Stimulated activated CD4-positive, alpha-beta T cell treated with anti-CD3 and anti-CD28 coated beads, TNF-alpha, amount 100 ng/mL, for 1 hour (primary cell): ENCODE measurements at places on chromosomes 1 and 21.

GRCh38 chr1:200179781-200180160 is 152.3 kb downstream of the NR5A2 start:
- DNase-seq, result no peak

DNA sequence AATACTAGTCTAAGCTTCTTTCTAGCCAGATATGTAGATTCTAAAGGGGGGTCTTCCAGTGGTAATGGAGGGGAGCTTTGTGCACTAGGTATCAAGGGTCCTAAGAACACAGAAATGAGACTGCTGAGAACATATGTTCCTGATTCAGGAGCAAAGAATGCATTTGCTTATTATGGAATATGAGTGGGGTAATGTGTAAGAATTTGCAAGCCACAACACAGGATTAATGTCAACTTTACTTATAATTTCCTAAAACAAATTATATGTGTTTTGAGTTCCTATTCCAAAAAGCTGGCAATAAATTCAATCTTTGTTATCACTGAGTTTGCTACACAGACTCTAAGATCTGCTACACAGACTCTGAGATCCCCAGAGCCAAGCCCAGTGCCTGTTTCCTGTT is 357.0 kb upstream of the PTBP2 start:
- DNase-seq, result no peak

DNA sequence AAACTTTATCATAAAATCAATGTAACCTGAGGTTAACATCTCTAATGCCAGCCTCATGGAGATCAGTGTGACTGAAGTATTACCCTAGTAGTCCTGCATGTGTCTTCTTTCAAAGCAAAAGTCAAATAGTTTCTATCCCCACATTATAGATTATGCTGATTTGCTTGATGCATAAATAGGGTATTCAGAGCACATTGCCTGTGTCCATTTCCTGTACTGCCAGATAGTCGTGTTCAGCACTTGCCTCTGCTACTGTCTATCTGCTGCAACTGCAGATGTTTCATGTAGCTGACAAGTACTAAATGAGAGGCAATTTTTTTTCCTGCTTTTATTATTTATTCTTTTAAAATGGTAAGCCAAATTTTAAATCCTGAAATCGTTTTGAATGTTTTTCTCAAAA is 348.7 kb downstream of the CHRM3 start:
- no peak for DNase-seq

DNA sequence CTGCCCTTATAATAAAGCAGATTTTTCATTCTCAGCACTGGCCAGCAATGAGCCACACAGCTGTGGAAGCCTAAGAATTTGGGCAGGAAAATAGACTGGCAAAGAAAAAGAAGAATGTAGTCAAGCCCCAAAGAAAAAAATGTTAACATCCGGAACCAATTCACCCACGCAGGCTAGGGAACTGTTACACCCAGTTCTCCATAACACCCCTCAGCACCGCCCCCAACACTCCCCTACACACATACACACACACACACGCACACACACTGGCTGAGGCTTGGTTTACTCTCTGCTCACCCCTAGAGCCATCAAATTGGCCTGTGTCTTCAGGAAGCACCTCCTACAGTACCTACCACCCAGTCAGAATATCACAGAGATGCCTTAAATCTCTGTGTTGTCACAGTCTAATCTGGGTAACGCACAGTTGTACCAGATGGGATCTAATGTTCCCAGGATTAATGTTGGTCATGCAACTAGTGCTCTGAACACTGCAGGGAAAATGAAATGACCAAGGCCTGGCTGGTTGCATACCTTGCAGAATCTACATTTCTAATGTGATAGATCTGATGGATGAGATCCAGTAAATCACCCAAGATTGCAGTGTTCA is 14.5 kb downstream of the TBX15 start:
- DNase-seq, result no peak

GRCh38 chr1:200226268-200226968 is 183.4 kb downstream of the ZNF281 start:
- no peak for DNase-seq

DNA sequence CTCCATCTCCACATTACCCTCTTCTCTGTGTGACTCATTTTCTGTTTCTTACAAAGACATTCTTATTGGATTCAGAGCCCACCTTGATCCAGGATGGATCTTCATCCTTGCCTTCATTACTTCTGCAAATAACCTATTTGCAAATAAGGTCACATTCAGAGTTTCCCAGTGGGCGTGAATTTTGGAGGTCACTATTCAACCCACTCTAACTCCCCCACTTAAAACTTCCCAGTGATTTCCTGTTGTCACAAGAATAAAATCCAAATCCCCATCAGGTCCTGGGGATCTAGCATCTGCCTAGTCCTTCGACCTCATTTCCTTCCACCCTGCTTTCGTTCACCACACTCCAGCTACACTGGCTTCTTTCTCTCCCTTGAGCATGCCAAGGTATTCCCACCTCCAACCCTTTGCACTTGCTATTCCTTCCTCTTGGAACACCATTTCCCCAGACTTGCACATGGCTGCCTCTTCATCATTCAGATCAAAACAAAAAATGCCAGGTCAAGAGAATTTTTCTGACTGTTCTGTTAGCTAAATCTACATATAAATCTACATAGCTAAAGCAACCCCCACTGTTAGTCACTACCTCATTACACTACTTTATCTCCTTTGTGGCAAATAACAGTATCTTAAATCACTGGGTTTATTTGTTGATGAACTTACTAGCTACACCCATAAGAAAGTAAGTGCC is 187.2 kb downstream of the TOMM20 start:
- no peak for DNase-seq

DNA sequence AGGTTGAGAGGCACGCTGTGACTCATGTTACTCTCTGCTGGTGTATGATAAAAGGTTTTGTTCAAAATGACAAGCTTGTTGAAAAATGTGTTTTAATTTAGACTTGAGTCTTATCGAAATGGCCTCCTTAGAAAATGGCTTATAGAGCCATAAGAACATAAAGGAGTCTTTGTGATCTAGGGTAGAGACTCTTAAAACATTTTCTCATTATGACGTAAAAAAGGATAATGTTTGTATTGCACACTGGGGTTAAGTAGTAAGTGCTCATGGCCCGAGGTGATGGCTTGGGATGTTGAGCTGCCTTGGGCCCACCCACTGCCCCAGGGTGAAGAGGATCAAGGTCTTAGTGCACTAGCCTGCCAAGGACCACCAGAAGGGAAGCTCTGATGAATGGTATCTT is 117.4 kb downstream of the DISC1 start:
- DNase-seq, result no peak

- no peak for DNase-seq
Measured at GRCh38 chr21:40752125-40752524, 94.8 kb downstream of the DSCAM start.

- no peak for DNase-seq
Measured at GRCh38 chr1:204992201-204992997, 50.6 kb upstream of the CNTN2 start.

DNA sequence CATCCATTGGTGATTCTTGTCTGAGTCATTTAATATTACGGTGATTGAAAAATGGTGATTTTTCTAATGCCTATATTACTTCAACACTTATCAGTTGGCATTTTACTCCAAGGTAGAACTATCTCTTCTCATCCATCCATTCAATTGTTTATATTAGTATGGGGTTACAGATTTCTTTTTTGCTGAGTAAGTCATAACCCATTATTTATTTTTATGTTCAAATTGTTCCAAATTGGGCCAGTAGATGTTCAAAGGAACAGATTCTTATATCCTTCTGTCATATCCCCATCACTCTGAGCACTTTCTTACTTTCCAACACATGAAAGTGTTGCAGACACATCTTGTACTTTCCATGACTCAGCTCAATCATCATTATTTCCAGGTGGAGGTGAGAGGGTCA is 466.8 kb upstream of the CAMK1G start:
- no peak for DNase-seq

GRCh38 chr1:54716299-54717047 is 812 bp downstream of the TTC4 start:
- DNase-seq, result no peak

DNA sequence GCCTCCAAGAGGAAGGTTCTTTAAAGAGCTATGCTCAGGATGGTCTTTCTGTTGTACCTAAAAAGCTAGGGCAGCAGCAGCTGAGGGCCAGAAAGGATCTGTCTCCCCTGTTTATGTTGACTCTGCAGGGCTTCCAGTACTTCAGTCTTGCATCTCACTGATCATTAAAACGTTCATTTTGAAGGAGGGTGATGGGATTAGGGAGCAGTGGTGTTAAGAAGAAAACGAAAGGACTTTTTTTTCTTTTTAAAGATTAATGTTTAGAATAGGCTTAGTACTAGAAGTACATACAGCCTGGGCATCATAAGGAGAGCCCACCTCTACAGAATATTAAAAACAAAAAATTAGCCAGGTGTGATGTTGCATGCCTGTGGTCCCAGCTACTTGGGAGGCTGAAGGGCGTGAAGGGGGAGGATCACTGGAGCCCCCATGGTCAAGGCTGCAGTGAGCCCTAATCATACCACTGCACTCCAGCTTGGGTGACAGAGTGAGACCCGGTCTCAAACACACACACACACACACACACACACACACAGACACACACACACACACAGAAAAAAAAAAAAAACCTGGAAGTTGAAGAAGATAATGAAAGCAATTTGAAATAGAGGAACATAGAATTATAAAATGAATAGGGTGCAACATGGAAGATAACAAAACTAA is 2.9 kb downstream of the CR1L start:
- DNase-seq, result no peak

- no peak for DNase-seq
Measured at GRCh38 chr1:212684076-212684475, 15.6 kb downstream of the BATF3 start.

DNA sequence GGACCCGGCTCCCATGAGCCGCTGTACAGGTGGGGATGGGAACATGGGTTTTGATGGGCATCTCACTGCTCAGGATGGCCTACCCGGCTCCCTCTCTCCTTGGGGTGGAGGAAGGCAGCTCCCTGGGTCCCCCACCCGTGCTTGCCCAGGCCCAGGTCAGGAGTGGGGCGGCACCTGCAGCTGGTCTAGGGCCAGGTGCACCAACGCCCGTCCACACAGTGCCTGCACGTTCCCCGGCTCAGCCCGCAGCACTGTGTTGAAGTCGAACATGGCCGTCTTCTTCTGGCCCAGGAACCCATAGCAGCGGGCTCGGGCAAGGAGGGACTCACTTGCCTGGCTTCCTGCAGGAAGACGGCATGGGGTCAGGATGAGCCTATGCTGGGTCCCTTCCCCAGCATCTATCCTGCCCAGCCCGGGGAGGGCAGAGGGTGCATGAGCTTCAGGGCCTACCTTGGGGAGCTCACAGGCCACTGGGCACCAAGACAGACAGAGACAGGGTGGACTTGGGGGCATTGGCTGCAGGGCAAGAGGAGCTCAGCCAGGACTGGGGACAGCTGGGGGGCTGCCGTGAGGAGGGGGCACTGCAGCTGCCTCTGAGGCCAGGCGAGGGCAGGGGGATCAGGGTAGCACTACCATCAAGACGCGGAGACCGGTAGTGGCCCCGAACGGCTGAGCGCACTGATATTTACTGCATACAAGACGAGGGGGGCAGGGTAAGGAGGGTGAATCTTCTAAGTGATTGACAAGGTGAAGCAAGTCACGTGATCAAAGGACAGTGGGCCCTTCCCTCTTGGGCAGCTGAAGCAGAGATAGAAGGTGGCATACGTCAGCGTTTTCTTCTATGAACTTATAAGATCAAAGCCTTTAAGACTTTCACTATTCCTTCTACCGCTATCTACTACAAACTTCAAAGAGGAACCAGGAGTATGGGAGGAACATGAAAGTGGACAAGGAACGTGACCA is 17.8 kb downstream of the TTC34 start:
- DNase-seq, result no peak

- DNase-seq, result no peak
Measured at GRCh38 chr1:20211511-20211931, 25.2 kb upstream of the PLA2G2C start.

DNA sequence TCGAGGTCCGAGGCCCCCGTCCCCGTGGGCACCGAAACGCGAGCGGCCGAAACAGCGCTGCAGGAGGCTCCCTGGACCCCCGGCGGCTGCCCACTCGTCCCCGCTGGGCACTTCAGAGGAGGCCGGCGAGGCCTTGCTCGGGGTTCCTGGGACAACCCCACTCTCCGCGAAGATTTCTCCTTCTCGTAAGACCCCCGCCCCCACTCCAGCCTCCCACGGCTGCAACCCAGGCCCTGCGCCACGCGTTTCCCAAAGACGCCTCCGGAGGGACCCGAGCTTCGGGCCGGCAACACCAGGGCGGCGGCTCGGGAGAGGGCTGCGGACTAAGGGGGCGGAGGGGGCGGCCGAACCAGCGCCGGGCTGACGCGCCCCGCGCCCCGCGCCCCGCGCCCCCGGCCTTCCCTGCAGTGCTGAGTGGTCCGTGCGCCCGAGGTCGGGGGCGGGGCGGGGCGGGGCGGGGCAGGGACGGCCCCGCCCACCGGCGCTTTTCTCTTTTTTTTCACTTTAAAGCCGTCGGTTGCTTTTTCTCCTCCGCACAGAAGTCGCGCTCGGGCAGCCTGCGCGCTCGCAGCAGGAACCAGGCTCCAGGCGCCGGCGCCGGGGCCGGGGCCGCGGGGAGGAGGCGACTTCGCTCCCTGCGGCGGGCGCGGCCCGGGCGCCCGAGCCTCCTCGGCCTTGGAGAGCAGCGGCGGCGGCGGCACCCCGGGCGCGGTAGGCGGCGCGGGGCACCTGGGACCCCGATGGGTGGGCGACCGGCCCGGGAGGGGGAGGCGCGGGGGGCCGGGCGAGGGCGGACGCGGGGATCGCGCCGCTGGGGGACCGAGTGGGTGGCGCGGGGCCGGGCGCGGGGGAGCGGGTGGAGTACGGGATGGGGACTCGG is at the start of gene SPSB1:
Gene SPSB1, plus strand, starts transcription at position 534 of the 880 bp plus-strand sequence. CDS start 62,998 bp downstream, outside the sequence.
- DNase-seq, result peak; percentile 47

- DNase-seq, result no peak
Measured at GRCh38 chr1:159991513-159991912, 37.5 kb upstream of the SLAMF9 start.

GRCh38 chr1:13543451-13544220 is 29.8 kb upstream of the LRRC38 start:
- no peak for DNase-seq

DNA sequence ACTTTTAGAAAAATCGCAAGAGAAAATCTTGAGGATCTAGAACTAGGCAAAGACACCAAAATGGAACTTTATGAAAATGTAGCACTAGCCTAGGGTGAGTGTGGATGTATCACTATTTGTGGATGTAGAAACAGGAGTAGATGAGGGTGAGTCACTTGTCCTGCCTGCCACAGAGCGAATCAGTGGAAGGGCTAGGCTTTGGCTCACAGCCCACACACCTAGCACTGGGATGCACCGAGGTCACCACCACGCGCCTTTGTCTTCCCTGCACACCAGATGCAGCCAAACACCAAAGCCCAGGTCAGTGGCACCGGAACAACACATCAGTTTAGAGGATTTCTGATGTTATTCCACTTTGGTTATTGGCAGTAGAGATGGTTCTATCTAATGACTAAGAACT is 38.2 kb downstream of the PKNOX1 start:
- no peak for DNase-seq

DNA sequence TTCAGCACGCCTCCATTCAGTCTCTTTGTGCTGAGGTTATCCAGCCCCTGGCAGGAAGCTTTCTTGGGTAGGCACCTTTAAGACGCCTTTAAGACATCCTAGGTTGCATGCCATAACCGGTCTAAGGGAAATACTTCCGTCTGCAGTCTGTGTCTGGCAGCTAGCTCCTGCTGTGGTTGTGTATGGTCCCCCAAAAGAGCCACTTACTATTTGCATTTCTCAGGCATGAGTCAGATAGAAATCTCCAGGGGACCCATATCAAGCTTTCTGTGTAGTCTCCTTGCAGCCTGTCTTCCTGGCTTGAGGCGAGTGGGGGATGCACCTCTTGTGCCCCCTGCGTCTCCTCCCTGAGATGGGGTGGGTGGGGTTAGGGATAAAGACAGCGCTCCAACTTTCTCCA is 10.0 kb upstream of the RYR2 start:
- no peak for DNase-seq

GRCh38 chr1:23801338-23801748 is 789 bp upstream of the GALE start:
- no peak for DNase-seq
